Kidney (tissue), 22 donors: ENCODE measurements at places on chromosomes 4 and X. TPM values are rescaled to one million over a fixed set of nuclear protein-coding genes. Genes with fewer than 3 reads are reported as not detected.

- DNase-seq, result no peak
- no peaks in the 10 kb centered on the region for H3K4me1 ChIP-seq
- no peaks in the 10 kb centered on the region for H3K36me3 ChIP-seq
- no peaks in the 10 kb centered on the region for H3K27me3 ChIP-seq
- no peak overlapping the region for H3K4me3 ChIP-seq
Observed at GRCh38 chrX:124010157-124010556, 48.7 kb downstream of the STAG2 start.

Gene RASSF6
- 8.8 TPM for total RNA-seq

- no peak overlapping the region for H3K4me3 ChIP-seq
- no peak overlapping the region for H3K27ac ChIP-seq
- H3K36me3 ChIP-seq, result no peaks in the 10 kb centered on the region
- H3K27me3 ChIP-seq, result no peaks in the 10 kb centered on the region
Observed at GRCh38 chr4:44019721-44020120, 428.9 kb downstream of the KCTD8 start.

- H3K27ac ChIP-seq, result no peak overlapping the region
- no peak for DNase-seq
- no peaks in the 10 kb centered on the region for H3K4me1 ChIP-seq
- H3K27me3 ChIP-seq, result no peaks in the 10 kb centered on the region
- H3K4me3 ChIP-seq, result no peak overlapping the region
Observed at GRCh38 chr4:36386691-36387090, 105.3 kb downstream of the DTHD1 start.

Gene FAM53A
- total RNA-seq, result 2.9 TPM

DNA sequence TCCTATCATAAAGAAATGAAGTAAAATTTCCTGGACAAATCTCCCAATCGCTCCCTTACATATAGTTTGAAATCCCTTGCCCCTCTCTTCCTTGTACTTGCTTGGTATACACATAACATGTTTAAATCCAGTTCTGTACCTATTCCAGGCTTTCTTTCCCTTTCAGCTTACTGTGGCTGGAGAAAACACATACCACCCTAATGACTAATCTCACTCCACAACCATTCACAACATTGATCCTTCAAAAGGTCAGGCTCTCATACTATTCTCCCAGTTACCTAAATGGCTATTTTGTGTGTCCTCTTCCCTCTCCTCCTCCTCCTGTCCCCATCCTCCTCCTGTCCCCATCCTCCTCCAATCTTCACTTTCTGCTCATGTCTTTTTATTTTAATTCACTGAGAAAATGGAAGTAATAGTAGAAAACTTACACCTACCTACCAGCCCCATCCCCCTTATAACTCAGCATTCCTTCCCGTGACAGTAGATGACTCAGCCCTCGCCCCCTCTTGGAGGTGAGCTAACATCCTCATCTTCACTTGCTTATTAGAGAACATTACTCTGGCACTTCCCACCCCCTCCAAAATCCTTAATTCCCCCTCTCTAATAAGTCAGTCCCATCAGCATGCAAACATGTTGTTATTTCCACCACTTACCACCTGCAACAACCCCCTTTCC is 77.5 kb downstream of the IL15 start:
- no peaks in the 10 kb centered on the region for H3K4me1 ChIP-seq
- DNase-seq, result no peak
- H3K27ac ChIP-seq, result no peak overlapping the region
- H3K27me3 ChIP-seq, result no peaks in the 10 kb centered on the region
- H3K36me3 ChIP-seq, result no peaks in the 10 kb centered on the region

Gene ARHGAP36
- 0.13 TPM for total RNA-seq

Gene PPP1R2C
- total RNA-seq, result not detected

- H3K27ac ChIP-seq, result no peak overlapping the region
- H3K27me3 ChIP-seq, result no peaks in the 10 kb centered on the region
- no peaks in the 10 kb centered on the region for H3K36me3 ChIP-seq
- no peak for DNase-seq
- no peaks in the 10 kb centered on the region for H3K4me1 ChIP-seq
Observed at GRCh38 chr4:158374318-158374717, 147.4 kb upstream of the RXFP1 start.

Gene ZNF827
- 22.6 TPM for total RNA-seq

DNA sequence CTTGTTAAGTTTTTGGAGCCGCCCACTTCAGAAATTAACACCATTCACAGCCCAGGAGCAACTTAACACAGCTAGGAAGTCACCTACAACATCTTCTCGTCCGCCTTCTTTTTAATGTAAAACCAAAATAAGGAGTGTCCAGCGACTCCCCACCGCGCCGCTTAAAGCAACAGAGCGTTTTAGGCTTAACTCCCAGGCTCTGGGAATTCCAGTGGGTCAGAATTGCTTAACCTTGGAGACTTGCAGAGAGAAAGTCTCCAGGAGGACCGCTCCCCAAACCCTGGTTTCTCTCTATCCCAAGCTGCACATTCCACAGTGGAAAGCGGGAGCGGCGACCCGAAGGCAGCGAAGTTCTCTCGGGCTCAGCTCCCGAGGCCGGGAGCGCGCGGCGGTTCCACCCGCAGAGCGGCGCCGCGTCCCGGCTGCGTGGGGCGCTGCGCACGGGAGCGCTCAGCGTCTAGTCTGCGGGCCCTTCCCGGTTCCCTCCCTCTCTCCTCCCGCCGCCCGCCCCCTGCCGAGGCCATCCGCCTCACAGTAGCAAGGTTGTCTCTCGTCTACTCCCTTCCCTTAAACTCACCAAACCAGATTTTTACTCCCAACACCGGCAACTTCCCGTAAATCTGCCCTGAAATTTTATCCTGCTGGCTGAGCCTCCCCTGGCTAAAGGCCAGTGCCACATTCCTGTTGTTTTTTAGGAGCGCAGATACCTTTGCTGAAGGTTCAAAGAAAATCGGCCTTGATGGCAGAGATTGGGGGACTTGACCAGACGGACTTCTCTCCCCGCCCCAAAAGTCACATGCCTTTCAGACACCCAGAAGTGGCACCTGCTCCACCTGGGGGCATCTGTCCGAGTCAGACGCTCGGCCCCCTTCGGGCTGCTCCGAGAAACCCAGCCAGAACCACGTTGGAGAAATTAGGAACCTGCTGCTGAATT is at the start of gene RBM47:
Gene RBM47 (minus strand): TSS at position 464 of the 934 bp plus-strand sequence. CDS start 190,971 bp downstream, outside the sequence.
- H3K27me3 ChIP-seq, result no peaks in the 10 kb centered on the region
- no peaks in the 10 kb centered on the region for H3K36me3 ChIP-seq
- H3K27ac ChIP-seq, result peak within 1 kb of the TSS; percentile 95
- peak within 1 kb of the TSS; percentile 50 for H3K4me3 ChIP-seq

Gene GPC3
- total RNA-seq, result 43.0 TPM

DNA sequence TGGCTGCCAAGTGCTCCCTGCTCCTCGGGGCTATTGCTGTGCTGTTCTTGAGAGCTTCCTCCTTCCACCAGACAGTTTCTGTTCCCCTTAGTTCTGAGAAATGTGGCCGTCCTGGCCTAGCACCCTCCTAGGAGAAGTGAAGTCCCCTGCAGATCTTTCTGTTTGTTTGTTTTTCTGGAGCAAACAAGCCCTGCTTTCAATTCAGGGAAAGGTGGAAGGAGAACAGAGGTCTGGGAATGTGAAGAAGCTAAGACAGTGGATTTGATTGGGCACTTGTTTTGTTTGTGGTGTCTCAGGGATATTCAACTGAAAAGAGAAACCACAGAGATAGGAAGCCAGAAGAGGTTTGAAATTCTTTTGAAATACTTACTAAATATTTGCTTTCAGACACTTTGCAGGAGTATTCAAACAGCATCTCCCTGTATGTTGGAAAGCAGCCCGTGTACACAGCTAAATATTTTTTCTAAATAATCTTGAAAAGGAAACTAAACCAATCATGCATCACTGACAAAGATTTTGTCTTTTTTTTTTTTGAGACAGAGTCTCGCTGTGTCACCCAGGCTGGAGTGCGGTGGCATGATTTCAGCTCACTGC is 36.5 kb upstream of the PPM1K start:
- H3K4me1 ChIP-seq, result peaks cover 8% of the 10 kb centered on the region
- H3K4me3 ChIP-seq, result no peak overlapping the region
- no peak overlapping the region for H3K27ac ChIP-seq

DNA sequence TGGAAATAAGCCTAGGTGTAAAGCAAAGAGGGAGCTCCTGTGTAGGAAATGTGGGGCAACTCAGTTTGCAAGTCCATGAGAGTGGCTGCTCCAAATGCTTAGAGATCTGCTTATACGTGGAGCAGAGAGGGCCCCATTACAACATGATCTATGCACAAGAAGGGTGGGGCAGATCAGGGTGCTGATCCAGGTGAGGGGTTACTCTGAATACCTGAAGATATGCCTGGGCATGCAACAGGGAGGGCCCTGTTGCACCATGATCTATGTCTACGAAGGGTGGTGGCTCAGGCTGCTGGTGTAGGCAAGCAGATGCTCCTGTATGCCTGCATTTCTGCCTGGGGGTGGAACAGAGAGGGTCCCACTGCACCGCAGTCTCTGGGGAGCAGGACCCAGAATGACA is 1121.2 kb downstream of the RAPGEF2 start:
- no peak overlapping the region for H3K4me3 ChIP-seq
- no peaks in the 10 kb centered on the region for H3K36me3 ChIP-seq
- H3K4me1 ChIP-seq, result no peaks in the 10 kb centered on the region
- DNase-seq, result no peak
- no peaks in the 10 kb centered on the region for H3K27me3 ChIP-seq

GRCh38 chr4:48623182-48623780 is 133.2 kb downstream of the ZAR1 start:
- H3K4me3 ChIP-seq, result no peak overlapping the region
- no peaks in the 10 kb centered on the region for H3K36me3 ChIP-seq
- DNase-seq, result no peak
- no peak overlapping the region for H3K27ac ChIP-seq
- H3K27me3 ChIP-seq, result no peaks in the 10 kb centered on the region

DNA sequence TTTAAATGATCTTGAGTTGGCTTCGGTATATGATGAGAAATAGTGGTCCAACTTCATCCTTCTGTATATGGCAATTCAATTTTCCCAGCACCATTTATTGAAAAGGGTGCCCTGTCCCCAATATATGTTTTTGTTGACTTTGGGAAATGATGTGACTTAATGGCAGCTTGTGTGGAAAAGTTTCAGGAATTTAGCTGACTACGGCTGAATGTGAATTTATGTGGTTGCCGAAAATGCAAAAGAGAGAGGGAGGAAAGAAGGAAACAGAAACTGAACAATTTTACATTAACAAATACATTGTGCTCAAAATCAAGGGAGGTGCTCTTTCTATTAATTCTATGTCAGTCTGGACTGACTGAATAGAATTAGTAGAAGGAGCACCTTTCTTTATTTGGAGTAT is 101.8 kb upstream of the CYSLTR1 start:
- no peaks in the 10 kb centered on the region for H3K27me3 ChIP-seq
- no peak overlapping the region for H3K4me3 ChIP-seq
- H3K4me1 ChIP-seq, result no peaks in the 10 kb centered on the region
- no peak for DNase-seq
- no peak overlapping the region for H3K27ac ChIP-seq

- no peak overlapping the region for H3K4me3 ChIP-seq
- H3K36me3 ChIP-seq, result no peaks in the 10 kb centered on the region
- no peaks in the 10 kb centered on the region for H3K4me1 ChIP-seq
Observed at GRCh38 chrX:132401935-132402334, 86.9 kb downstream of the MBNL3 start.

Gene GNRHR
- not detected for total RNA-seq

DNA sequence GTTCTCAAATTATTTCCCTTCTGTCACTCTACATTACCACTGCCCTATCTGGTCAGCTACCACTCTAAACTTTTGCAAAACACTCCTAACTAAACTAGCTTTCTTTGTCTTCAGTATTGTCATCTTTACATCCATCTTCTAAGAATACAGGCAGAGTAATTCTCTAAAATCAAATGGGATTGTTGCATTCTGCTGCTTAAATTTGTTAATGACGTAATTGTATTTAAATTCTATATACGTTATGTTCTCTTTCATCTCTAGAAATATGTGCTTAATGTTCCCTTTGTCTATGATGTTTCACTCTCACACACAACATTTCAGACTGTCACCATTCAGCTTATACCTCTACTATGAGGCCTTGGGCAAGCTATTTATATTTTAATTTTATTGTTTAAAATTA is 1041.1 kb upstream of the POU3F4 start:
- H3K36me3 ChIP-seq, result no peaks in the 10 kb centered on the region
- H3K27me3 ChIP-seq, result no peaks in the 10 kb centered on the region
- DNase-seq, result no peak
- H3K4me1 ChIP-seq, result no peaks in the 10 kb centered on the region
- no peak overlapping the region for H3K27ac ChIP-seq
- H3K4me3 ChIP-seq, result no peak overlapping the region

DNA sequence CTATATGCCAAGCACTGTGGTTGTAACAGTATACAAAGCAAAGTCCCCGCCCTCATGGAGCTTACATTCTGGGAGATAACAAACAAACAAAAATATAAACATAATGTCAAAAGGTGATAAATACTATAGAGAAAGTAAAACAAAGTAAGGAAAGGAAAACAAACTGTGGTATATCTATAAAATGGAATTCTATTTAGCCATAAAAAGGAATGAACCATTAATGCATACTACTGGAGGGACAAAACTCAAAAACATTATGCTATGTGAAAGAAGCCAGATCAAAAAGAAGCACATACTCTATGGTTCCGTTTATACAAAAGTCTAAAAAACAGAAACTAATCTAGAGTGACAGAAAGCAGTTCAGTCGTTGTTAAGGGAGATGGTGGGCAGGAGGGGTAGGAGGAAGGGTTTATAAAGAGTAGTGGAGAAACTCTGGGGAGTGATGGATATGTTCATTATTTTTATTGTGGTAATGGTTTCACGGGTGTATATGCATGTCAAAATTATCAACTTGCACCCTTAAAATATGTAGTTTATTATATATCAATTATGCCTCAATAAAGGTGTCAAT is 31.5 kb downstream of the GPC3 start:
- no peaks in the 10 kb centered on the region for H3K27me3 ChIP-seq
- H3K36me3 ChIP-seq, result no peaks in the 10 kb centered on the region
- H3K4me1 ChIP-seq, result no peaks in the 10 kb centered on the region
- H3K27ac ChIP-seq, result no peak overlapping the region

Gene ACOX3
- 21.7 TPM for total RNA-seq

Gene NWD2
- not detected for total RNA-seq

DNA sequence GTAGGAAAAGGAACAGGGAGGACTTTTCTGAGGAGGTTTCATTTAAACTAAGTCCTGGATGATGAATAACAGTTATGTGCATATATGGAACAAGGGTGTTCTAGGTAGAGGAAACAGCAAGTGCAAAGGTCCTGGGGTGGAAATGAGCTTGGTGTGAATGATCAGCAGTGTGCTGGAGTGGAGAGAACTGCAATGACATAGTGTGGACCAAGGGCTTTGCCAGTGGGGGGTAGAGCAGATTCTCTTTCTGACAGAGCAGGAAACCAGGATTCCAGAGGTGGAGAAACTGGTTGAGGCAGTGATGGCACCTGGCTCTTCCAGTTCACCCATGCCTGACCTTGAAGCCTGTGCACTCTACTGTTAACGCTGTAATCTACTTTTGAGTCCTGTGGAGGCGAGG is 1.7 kb downstream of the PPP1R3F start:
- no peak overlapping the region for H3K27ac ChIP-seq
- no peaks in the 10 kb centered on the region for H3K27me3 ChIP-seq
- H3K4me1 ChIP-seq, result peaks cover 16% of the 10 kb centered on the region
- no peak overlapping the region for H3K4me3 ChIP-seq

- H3K4me1 ChIP-seq, result peaks cover 2% of the 10 kb centered on the region
- DNase-seq, result no peak
- no peaks in the 10 kb centered on the region for H3K36me3 ChIP-seq
- H3K27me3 ChIP-seq, result peaks cover 3% of the 10 kb centered on the region
- no peak overlapping the region for H3K27ac ChIP-seq
Observed at GRCh38 chr4:83107631-83108030, 6.9 kb downstream of the PLAC8 start.
